CD4-positive, alpha-beta memory T cell (primary cell): ENCODE measurements at places on chromosomes 1 and 21.

GRCh38 chr1:167711797-167712196 is 10.0 kb upstream of the MPZL1 start:
- DNase-seq: no peak

DNA sequence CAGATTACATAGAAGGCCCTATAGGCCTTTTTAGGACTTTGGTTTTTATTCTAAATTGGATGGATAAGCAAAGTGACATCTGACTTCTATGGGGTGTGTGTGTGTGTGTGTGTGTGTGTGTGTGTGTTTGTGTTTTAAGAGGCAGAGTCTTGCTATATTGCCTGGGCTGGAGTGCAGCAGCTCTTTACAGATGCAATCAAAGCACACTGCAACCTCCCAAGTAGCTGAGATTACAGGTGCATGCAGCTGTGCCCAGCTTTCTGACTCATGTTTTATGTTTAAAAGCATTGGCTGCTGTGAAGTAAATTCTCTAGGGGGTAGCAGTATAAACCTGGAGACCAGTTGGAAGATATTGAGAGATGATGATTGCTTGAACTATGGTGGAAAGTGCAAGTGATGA is 12.4 kb upstream of the EVI5 start:
- DNase-seq: no peak

DNA sequence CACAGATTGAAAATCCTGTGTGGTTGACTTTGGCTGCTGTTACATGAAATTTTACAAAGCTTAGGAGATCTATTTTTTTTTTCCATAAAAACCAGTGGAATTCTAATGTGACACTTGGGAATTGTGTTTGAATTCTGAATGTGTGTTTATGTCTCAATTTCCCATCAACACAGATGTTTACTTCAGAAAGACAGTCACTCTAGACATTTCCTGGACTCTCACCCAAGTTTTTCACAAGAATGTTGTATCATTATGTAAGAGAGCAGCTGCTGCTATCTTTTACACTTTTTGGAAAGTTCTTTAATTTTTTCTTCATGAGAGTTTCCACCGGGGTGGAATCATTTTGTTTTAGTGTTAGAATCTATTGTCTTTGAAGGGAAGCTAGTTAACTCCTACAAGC is 210.1 kb downstream of the GIPC2 start:
- DNase-seq: no peak

DNA sequence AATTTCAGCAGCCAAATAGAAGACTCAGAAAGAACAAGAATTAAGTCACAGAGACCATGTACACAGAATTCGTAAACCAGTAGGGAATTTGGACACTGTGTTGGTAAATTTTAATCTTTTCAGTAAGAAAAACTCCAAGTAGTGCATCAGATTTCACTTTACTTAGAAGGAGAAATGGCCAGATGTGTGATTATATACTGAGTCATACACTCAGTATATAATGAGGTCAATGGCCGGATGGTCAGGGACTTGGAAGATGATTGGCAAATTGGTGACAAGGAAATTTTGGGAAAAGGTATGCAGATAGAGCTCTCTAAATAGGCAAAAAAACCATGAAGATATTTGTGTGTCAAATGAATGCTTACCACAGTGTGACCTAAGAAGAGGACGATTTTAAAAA is 399.8 kb upstream of the LRRC7 start:
- no peak for DNase-seq

DNA sequence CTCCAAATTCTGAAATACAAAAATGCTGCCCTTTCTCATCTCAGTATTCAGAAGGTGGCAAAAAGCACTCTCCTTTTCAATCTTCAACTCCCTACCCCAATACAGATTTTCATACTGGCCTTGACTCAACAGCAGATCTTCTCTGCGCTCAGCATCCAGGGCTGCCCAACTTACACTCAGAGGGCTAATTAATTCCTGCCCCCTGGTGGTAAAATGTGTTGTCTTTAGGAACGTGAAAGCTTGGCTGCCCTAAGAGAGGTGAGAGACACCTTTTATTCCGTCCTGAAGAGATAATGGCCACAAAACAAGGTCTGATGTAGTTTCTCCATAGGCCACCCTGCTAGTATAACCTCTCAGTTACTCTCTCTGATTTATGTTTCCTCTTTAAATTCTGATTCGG is 25.0 kb downstream of the KRTAP24-1 start:
- no peak for DNase-seq

DNA sequence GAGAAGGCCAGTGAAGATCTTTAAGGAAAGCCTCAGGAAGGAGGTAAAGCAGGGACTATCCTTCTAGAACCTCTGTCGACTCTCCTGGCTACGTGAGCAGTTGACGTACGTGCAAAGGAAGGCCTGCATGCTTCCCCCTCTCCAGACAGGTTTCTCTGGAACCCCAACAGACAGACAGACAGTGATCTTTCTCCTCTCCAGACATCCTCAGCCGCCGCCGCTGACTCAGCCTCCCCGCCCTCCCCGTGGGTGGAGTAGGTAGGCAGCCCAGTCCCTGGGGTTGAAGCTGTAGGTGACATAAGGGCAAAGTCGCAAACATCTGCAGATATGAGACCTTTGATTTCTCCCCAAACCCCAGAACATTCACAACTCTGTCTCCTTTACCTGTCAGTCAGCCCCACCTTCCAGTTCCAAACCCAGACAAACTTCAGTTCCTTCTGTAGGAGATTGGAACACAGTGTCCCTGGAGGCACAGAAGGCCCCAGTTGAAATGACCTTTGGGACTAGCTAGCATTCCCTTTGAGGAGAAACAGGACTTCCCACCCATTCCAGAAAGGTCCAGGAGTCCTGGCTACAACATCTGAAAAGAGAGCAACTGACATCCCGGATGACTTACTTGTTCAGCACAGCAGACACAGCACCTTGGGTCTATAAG is 146.0 kb upstream of the JUN start:
- DNase-seq: peak; percentile 72

- DNase-seq: no peak
Measured at GRCh38 chr1:214645712-214646111, 42.7 kb downstream of the CENPF start.

- no peak for DNase-seq
Measured at GRCh38 chr1:156697481-156697880, 7.9 kb downstream of the CRABP2 start.

DNA sequence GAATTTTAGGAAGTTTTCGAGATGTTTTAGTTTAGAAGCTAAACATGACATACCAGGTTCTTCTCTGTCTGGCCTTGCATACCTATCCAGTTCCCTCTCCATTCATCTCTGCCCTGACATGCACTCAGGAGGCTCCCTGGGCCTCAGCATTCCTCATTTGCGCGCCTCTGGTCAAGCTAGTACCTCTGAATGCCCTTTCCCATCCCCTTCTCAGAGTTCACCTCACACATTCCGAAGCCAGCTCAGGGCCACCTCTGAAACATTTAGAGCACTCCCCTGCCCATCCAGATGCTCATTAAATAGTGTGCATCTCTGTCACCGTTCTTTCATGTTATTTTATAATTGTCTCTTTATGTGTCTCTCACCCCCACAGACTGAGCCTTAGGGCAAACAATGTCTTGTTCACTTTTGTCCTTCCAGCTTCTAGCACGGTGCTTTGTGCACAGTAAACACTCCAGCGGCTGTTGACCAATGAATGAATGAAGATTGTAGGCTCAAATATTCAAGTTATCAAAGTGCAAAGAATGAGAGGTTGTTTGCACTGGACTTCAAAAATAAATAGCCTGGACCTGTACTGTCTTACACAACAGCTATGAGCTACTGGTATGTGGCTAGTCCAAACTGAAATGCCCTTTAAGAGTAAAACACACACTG is 1.2 kb upstream of the DHCR24 start:
- no peak for DNase-seq

DNA sequence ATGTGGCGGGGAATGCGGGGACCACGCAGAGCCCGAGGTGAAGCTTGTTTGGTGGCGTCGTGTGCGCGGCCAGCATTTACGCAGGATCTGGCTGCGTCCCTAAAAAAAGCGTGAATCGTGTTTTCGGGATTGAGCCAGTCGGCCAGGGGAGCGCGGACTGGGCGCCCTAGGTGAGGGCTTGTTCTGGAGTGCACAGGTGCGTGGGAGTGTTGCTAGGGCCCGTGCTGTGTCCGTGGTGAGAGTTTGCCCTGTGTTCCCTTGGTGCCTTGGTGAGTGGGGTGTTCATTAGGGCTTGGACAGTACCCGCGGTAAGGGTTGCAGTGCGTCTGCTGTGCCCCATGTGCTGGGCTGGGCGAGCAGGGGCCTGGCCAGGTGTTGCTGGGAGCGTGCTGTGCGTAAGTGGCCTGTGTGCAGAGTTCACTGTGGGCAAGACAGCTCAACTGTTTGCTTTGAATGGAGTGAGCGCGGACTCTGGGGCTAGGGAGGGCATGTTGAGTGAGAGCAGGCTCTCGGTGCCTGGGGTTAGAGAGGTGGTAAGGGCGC is 673 bp downstream of the CD46 start:
- DNase-seq: peak; percentile 44

GRCh38 chr21:45105906-45106485 is 31.6 kb downstream of the ADARB1 start:
- no peak for DNase-seq

DNA sequence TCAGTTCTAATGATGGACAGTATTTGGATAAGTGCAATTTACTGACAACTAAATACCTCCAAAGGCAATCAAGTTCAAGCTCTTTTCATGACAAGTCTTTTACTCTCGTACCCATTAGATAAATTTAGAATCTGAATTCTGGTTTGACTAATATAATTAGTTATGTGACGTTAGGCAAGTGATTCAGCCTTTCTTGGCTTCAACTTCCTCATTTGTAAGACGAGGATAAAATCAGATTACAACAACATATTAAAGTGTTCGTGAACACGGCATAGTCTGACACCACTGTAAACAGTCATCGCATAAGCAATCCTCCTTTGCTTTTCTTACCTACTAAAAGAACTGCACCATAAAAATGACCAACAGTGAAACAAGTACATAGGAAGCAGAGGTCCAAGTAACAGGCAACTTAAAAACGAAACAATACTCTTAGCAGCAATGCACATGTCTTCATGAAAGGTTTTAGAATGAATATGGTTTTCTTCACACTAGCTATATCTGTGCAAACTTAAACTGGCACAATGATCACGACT is 25.7 kb downstream of the COA6 start:
- DNase-seq: no peak

GRCh38 chr1:152034324-152034653 is 2.5 kb downstream of the S100A11 start:
- DNase-seq: no peak

- no peak for DNase-seq
Measured at GRCh38 chr1:212774584-212774983, 17.0 kb downstream of the NSL1 start.

DNA sequence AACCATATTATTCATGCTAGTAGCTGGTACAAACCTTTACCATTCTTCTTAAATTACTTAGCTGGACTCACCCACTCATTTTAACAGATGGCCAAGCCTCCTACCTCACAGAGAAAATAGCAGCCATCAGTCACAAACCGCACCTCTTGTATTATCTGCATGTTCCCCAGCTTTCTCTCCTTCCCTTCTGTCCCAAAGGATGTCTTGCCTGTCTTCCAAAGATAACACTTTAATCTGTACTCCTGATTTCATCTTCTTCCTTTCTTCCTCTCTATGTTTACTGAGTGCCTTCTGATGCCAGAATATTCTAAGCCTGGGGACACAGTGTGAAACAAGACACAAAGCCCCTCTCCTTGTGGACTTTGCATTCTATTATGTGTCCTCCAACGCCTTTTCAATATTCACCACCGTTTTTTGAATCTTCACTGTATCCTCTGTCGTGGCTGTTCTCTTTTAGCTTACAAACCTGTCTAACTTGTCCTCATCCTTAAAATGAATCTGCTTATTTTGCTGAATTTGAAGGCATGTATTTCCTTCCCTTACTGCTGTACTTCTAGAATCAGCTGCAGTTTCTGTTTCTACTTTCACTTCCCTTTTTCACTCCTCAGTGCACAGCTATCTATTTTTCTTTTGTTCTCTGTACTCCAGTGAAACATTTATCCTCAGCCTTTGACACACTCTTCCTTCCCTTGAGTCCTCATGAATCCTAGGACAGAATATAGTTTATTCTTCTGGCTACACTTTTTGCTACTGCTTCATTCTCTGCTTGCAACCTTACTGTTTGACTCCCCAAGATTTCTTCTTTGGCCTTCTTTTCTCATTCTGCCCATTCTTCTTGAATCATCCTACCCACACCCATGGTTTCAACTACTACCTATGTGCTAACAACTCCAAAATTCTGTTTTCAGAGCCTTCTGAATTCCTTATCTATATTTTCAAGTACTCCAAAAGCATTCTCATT is 216.9 kb upstream of the SAMSN1 start:
- no peak for DNase-seq

DNA sequence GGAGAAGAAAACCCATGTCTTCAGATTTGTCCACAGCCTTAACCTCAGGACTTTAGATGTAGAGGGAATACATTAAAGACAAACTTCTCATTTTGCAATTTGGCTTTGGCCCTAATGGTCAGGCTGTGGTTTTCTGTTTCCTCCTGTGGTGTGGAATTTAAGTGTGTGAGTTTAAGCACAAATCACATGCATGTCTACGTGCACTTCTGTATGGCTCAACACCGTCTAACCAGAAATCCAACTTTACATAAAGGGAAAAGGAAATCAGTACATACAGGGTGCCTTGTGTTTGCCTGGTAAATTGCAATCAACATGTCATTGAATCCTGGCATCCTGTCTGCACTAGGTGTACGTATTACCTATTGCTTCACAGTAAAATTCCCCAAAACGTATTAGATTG is 1.2 kb upstream of the ZNF124 start:
- DNase-seq: no peak

GRCh38 chr1:11526071-11526895 is 47.3 kb downstream of the DISP3 start:
- no peak for DNase-seq

DNA sequence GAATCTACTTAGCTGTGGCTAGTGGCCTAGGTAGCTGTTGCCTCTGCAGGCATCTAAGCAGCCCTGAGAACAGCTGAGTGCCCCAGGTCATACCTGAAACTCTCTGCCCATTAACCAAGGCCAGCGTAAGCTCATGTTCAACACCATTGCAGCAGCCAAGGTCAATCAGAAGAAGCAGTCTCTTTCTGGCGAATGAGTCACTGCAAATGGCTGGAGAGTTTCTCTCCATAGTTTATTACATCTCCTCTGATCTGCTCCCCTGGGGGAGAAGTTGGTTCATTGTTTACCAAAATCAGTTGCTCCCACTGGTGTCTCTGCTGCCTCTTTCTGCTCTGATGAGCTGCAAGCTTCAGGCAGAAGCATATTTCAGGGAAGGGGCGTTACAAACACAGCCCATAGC is 6.9 kb upstream of the BCL9 start:
- DNase-seq: no peak
